GM13977 (cell line): ENCODE measurements at places on chromosomes 4 and X.

- DNase-seq = no peak
These were observed 33.0 kb upstream of the KIAA0232 start for GRCh38 chr4:6749340-6750171.

DNA sequence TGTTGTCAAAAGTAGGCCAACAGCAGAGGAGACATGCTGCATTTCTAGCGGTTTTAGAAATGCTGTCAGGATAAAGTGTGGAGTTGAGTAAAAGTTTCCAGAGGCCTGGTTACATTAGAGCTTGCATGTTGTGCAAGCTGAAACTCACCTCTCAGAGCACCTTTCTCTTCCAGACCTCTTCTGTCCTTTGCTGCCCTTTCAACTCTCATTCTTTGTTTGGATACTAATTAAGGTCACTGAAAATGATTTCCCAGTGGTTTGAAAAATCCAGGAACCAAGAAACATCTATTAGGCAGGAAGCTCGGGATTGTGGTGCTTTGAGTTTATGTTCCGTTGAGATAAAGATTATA, 426.6 kb downstream of the MAPK10 start:
- DNase-seq = no peak

GRCh38 chrX:108299704-108300103, 138.5 kb downstream of the COL4A6 start:
- no peak for DNase-seq

- no peak for DNase-seq
These were observed 3.2 kb upstream of the NFKB1 start for GRCh38 chr4:102497986-102498385.

DNA sequence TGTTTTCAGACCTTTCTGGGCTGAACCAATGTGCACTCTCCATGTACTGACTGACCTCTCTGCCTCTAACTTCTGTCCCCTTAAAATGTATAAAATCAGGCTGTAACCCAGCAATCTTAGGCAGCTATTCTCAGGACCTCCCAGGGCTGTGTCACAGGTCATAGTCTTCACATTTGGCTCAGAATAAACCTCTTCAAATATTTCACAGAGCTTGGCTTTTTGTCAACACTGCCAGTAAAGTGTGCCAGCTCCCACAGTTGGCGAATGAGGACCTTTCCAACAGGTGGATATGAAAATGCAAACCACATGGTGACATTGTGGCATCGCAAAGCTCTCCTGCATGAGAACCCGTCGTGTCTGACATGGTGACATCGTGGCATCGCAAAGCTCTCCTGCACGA, 76.4 kb downstream of the ACOX3 start:
- no peak for DNase-seq
